ENCODE measurements at places on chromosomes 6 and 20. TPM values are rescaled to one million over a fixed set of nuclear protein-coding genes. Genes with fewer than 3 reads are reported as not detected.
A peak's percentile ranks its signal among the peaks of the same experiment; 100 is the strongest.

DNA sequence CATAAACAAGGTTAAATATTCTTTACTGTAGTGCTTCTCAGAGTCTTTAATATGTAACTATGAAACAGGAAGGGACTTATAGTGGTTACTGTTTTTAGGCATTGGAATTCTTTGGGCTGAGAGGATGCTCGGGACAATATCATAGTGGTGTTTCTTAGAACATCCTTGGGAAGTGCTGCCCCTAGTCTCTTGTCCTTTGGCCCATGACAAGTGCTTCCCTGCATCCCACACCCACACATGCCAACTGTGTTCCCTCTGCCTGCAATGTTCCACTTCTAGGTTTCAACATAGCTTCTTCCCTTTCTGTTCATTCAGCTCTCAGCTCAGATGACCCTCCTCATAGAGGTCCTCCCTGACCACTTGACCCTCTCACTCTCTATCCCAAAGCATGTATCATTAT is 37.6 kb downstream of the CFAP61 start:
- DNase-seq = no peak

DNA sequence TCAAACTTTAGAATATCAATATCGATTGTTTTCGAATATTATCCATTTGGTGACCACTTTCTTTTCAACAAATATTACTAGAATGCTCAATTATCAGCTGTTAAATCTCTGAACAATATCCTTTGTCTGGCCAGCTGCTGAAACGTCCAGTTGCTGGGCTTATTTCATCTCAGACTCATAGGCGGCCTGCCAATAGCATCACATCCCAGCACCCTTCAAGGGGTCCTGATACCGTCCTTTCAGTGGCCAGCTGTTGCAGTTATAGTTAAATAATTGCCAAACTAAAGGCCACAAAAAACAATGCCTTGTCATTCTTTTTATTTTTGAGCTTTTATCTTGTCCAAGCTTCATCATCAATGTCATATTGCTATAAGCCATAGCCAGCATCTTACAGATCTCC is 1006.8 kb upstream of the MANEA start:
- no peak for DNase-seq

GRCh38 chr6:26388014-26388413 is 5.1 kb downstream of the BTN2A2 start:
- DNase-seq = no peak

DNA sequence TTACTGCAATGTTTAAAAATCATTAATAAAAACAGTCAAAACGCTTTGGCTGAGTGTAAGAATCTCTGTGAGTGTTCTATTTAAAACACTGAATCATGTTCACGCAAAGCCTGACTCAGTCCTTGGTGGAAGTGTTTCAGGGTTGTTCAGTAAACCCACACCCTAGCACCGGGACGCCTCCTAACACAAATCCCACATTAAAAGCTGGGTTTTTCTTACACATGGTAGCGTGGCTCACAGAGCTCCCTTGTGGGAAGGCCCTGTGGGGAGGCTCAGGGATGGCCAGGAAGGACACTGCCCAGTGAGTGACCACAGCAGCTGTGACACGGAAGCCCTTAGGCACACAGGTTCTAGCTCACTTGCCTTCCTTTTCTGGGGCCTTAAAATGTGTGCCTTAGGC is 80.2 kb downstream of the GMPR start:
- DNase-seq = no peak

DNA sequence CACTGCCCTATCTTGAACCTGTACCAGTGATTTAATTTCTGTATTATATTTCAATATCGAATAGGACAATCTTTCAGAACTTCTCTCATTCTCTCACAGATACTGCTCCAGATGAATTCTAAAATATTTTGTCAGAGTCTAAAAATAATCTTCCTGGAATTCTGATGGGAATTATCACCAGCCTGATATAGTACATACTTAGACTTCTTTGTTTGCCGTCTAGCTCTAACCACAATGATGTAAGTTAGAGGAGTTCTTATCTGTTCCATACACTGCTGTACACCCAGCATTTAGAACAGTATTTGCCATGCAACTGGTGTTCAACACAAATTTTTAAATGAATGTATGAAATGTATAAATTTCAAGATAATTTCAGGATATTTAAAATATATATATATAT is 1.3 kb upstream of the HUS1B start:
- no peak for DNase-seq

DNA sequence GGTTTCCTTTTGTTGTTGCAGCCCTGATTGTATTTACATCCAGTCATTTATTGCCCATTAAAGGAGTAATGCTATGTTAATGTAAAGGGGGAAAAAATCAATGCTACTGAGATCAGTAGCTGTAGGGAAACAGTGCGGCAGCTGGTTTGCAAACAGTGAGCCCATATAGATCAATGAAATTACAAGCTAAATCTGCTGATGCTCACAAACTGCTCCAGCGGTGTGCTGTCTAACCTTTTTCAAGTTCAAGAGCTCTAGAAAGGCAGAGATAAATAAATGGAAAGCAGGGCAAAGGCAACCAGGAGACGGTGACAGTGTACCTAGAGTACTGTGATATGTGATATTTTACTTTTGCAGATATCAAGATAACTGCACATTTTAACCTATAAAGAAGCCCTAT is 449.0 kb upstream of the MMS22L start:
- no peak for DNase-seq

DNA sequence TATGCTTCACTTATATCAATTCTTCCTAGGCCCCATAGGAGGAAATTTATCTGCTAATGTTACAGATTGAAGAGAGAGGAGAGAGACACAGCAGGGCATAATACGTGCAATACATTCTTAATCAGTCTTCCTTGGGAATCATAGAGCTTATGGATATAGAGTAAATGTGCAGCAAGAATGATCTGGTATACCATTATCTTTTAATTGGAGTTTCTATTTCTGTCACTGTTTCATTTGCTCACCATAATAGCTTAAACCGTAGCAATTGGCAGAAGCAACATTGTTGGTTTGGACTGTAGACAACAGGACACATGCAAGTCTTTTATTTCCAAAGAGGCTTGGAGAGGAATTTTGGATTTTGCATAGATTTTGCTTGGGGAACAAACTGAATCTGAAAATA is 68.1 kb upstream of the PCSK2 start:
- no peak for DNase-seq

- DNase-seq = peak; percentile 55
Observed at GRCh38 chr20:25470045-25470444, 62.6 kb downstream of the GINS1 start.

GRCh38 chr20:47757145-47758035 is 27.9 kb downstream of the SULF2 start:
- DNase-seq = no peak

- peak; percentile 30 for DNase-seq
Observed at GRCh38 chr20:14055127-14055742, 59.9 kb downstream of the MACROD2 start.

VSTM2L gene
- 5.3 TPM for total RNA-seq

SYCP2L gene
- 3.3 TPM for total RNA-seq

GCM1 gene
- total RNA-seq = not detected

SLC24A3 gene
- 1.0 TPM for total RNA-seq

RRAGD gene
- total RNA-seq = 9.3 TPM

WFDC10B gene
- not detected for total RNA-seq

TBX18 gene
- 0.52 TPM for total RNA-seq

SAMD10 gene
- total RNA-seq = 7.6 TPM
